ENCODE measurements at places on chromosomes 2 and 18. TPM values are rescaled to one million over a fixed set of nuclear protein-coding genes. Genes with fewer than 3 reads are reported as not detected.

Gene RAB6C
- total RNA-seq = not detected

GRCh38 chr18:48914581-48915251 is 36.0 kb downstream of the SMAD7 start:
- no peak overlapping the region for H3K4me3 ChIP-seq
- no peaks in the 10 kb centered on the region for H3K27me3 ChIP-seq
- DNase-seq = peak; percentile 55
- peaks cover 5% of the 10 kb centered on the region for H3K36me3 ChIP-seq

GRCh38 chr2:184562532-184562931 is 35.8 kb upstream of the ZNF804A start:
- H3K4me1 ChIP-seq = no peaks in the 10 kb centered on the region
- no peaks in the 10 kb centered on the region for H3K36me3 ChIP-seq
- H3K4me3 ChIP-seq = no peak overlapping the region
- no peak overlapping the region for H3K27ac ChIP-seq

GRCh38 chr2:15913146-15913545 is 27.2 kb upstream of the MYCN start:
- H3K36me3 ChIP-seq = no peaks in the 10 kb centered on the region
- H3K27ac ChIP-seq = no peak overlapping the region
- H3K4me1 ChIP-seq = no peaks in the 10 kb centered on the region
- no peak overlapping the region for H3K4me3 ChIP-seq
- H3K27me3 ChIP-seq = peaks cover 3% of the 10 kb centered on the region
